ENCODE measurements at places on chromosomes 7 and 10.

- no peak for DNase-seq
Observed at GRCh38 chr10:62015994-62016393, 114.5 kb downstream of the ARID5B start.

DNA sequence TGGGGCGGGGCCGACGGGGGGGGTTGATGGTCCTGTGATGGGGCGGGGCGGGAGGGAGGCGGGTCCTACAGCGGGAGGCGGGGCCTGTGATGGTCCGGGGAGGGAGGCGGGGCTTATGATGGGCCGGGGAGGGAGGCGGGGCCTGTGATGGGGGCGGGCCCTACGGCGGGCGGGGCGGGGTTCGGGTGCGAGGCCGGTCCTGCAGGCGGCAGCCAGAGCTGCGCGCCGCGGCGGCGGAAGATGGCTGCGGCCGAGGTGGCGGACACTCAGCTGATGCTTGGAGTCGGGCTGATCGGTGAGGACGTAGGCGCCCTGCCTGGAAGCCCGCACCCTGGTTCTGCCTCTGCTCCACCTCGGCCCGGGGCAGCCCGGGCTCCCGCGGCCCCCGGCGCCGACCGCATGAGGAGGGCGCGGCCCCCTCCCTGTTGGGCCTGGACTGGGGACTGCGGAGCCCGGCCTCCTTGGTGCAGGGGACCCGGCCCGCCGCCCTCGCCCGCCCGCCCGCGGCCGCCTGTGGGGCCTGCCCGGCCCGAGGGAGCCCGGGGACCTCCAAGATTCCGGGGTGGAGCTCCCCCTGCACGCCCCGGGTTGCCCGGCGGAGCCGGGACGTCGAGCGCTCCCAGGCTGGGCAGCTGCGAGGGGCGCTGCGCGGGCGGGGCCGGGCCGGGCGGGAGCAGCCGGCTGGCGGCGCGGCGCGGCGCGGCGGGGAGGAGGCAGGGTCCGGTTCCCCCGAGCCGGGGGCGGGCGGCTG, at the start of gene DENND10:
Gene DENND10, plus strand, starts transcription at position 211 of the 751 bp plus-strand sequence. Its CDS starts 30 bp downstream, at position 241.
- DNase-seq, result peak; percentile 74

GRCh38 chr7:138435231-138435919, 24.7 kb upstream of the TRIM24 start:
- peak; percentile 38 for DNase-seq

GRCh38 chr10:114879093-114879492, 57.5 kb downstream of the FHIP2A start:
- DNase-seq, result no peak

DNA sequence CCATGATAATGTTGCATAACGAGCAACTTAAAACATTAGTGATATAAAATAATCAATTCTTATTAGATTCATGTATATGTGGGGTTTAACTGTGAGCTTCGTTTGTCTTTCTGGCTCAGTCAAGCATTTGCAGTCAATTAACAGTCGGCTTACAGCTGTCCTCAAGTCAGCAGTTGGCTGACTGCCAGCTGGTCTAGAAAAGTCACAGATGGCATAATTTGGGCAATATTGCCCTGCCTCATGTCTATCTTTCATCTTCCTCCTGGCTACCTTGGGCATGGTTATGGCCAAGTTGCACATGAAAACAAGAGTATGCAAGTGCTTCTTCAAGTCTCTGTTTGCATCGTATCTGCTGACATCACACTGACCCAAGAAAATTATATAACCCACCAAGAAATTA, 186.1 kb upstream of the ZWINT start:
- DNase-seq, result no peak

DNA sequence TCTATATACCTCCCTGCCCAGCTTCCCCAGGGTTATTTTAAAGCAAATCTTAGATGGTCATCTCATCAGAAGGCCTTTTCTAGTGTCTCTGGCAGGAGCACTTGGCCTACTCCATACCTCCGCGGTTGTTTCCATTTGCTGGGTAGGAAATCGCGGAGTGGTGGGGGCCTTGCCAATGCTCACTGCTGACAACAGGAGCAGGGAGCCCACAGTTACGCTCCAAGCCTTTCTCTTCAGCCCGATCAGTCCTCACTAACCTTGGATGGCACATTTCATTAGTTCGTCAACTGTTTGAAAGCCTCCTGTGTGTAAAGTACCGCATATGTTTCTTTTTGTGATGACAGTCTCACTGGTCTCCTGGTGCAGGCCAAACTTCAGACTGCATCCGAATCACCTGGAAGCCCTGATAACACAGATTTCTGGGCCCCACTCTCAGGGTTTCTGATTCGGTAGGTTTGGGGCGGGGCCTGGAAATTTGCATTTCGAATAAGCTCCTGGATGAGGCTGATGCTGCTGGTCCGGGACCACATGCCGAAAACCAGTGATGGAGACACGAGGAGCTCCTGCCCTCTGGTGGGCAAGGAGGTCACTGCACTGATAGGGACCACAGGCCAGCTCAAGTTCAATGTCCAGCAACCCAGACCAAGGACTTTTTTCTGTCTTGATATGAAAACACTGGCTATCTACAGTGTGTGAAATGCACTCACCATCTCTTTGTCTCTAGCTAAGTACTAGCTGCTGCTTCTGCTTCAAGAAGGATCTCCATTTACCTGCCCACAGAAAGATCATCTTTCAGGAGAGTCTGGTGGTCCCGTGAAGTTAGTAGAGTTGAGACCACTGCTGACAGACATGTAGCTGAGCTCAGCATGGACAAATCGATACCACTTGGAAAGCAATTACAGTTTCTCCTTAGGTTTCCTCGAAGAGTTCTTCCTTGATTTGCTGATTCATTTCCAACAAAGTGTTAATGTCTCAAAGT, 14.0 kb downstream of the LRGUK start:
- DNase-seq, result peak; percentile 85

- peak; percentile 82 for DNase-seq
Observed at GRCh38 chr7:128879939-128880746, 17.5 kb downstream of the ATP6V1F start.
